NCI-H526 (cell line): ENCODE measurements at places on chromosomes 12 and 14.
A peak's percentile ranks its signal among the peaks of the same experiment; 100 is the strongest.

DNA sequence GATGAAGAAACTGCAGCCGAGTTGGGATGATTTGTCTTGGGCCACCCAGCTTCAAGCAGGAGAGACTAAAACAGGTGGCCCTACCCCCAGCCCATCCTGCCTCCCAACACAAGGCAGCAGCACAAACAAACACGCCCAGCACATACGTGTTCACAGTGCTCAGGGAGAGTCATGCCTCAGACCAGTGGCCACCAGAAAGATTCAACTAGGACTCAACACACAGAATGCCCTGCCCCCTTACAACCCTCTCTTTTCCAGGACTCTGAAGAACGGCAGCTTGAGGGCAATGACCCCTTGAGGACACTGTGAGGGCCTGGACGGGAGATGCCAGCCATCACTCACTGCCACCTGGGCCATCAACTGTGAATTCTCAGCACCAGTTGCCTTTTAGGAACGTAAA is 75.0 kb downstream of the NT5DC3 start:
- no peak for DNase-seq

DNA sequence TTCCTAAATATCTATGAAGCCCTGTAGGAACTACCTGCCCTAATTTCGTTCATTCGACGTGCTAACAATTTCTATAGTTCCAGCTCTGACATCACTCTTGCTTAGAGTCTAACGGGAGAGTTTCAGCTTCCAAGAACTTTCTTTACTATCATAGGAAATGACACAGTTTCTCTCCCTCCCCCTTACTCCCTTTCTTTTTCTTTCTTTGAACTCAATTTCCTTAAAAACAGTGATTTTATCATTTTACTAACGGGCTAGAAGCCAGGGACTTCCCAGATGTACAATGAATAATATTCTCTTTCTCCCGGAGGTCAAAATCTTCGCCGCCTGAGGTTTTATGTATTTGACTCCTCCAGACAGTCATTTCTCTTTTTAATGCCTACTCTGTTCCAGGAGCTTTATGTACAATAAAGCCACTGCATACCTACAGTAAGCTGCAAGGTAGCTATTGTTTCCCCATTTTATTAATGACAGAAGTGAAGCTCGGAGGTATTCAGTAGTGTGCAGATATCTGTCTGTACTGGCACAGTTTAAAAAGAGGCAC is 15.7 kb downstream of the SMCO2 start:
- no peak for DNase-seq

GRCh38 chr12:64466178-64466577 is 14.3 kb downstream of the TBK1 start:
- DNase-seq = no peak

GRCh38 chr12:124233041-124233796 is 61.7 kb upstream of the RFLNA start:
- peak; percentile 14 for DNase-seq

GRCh38 chr14:54253195-54253947 is 143.4 kb upstream of the CDKN3 start:
- DNase-seq = no peak

DNA sequence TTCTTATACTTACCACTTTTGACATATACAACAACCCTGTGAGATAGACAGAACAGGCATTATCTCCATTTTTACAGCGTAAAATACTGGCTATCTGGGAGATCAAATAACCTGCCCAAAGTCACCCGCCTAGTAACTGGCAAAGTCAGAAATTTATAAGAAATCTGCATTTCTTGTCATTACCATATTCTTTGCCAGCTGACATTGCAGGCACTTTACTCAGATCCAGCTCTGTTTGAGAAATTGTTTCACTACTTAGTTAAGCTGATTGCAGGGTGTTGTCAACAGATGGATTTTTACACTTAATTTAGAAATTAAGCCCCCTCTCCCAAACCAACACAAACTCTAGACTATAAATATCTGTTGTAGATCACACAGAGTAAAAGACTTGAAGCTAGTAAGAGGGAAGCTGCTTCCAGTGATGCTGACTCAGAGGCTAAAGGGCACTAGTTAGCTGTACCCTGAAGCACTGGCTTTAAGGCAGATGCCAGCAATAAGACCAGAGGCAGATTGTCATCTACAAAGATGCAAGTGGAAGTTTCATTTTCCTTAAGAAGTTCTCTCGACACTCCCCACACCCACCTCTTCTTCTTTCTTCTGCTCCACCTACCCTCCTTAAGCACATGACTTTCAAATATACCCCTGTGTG is 153.1 kb downstream of the ANO6 start:
- no peak for DNase-seq

DNA sequence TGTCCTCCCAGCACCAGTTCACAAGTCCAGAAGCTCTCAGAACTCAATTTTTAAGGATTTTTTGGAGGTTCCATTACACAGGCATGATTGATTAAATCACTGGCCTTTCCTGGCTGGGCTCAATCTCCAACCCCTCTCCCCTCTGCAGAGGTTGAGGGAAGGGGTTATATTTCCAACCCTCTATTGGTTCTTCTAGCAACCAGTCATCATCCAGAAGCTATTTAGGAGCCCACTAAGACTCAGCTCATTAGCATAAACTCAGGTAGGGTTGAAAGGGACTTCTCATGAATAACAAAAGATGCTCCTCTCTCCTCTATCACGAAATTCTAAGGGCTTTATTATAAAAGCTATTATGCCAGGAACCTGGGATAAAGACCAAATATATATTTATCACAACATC is 41.5 kb downstream of the SPPL3 start:
- no peak for DNase-seq

DNA sequence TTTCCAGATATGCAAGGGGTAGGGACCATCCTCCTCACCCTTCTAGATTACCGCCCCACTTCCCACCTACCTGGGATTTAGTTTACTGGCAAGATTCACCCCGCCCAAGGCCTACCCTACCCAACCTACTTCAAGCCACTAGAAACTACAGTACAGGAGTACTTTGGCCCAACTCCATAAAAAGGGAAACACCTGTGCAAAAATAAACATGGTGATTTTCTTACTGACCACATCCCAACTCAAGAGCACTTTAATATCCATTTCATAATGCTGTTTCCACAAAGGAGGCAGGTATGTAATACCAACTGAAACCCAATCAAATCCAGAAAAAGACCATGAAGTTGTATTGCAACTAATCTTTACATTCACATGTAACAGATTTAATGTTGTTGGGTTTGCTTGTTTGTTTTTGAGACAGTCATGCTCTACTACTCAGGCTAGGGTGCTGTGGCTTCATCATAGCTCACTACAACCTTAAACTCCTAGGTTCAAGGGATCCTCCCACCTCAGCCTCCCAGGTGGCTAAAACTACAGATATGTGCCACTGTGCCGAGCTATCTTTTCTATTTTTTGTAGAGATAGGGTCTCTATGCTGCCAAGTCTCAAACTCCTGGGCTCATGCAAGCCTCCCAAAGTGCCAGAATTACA is 41.7 kb upstream of the RAP1B start:
- no peak for DNase-seq

DNA sequence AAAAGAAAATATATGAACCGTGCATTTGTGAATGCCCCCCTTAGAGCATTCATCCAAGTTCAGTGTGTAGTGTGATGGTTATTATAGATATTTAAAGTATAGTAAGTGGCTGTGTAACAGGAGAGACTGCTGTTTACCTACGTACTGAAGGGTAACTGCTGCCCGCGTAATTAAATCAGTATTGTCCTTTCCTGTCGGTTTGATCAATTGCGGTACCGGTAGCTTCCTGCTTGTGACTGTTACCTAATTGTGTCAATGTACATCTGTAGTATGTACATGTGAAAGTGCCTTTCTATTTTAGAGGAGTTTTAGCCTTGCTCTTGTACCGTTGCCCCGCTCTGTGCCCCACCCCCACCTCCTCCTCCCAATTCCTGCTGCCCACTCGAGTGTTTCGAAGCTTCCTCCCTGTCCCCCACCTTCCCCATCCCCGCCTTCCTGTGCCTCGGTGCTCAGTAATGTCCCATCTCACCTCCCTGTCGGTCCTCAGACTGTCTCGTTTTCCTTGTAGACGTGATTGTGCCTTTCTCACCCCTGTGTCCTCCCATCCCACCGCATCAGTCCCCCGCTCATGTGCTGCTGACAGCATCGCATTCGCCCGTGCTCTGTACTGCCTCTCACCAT is 75.0 kb downstream of the KICS2 start:
- DNase-seq = no peak

- DNase-seq = no peak
These were observed 18.8 kb downstream of the NCKAP5L start for GRCh38 chr12:49809381-49809905.

GRCh38 chr12:104323899-104324298 is 20.4 kb downstream of the EID3 start:
- no peak for DNase-seq

DNA sequence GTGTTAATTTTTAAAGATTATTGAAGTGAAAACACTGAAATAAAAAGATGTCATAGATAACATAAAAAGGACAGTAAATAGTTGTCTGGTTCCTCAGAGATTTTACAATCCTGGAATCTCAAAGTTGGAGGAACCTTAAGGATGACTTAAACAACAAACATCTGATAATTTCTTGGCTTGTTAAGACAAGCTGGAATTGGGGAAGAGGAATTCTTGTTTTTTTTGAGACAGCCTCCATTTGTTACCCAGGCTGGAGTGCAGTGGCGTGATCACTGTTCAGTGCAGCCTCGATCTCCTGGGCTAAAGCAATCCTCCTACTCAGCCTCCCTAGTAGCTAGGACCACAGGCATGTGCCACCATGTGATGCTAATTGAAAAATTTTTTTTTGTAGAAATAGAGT is 2.3 kb downstream of the ZNF410 start:
- no peak for DNase-seq

- no peak for DNase-seq
These were observed 5.4 kb upstream of the GPR84 start for GRCh38 chr12:54369597-54370131.

DNA sequence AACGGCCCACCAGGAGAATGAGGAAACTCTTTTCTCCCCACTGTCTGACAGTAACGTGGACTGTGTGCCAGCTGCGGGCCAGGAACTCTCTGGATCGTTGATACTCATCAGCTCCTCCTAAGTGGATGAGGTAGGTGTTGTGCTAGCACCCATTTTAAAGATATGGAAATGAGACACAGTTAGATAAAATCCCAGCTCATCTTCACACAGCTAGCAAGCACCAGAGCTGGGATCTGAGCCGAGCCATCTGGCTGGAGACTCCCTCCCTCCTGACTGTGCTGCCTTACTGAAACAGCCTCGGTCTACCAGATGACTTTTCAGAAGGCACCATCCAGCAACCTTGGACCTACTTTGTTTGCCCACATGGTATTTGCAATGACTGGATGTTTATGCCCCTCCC is 49.2 kb downstream of the TMEM132D start:
- no peak for DNase-seq

GRCh38 chr12:3195337-3195736 is 118.2 kb downstream of the TSPAN9 start:
- no peak for DNase-seq

DNA sequence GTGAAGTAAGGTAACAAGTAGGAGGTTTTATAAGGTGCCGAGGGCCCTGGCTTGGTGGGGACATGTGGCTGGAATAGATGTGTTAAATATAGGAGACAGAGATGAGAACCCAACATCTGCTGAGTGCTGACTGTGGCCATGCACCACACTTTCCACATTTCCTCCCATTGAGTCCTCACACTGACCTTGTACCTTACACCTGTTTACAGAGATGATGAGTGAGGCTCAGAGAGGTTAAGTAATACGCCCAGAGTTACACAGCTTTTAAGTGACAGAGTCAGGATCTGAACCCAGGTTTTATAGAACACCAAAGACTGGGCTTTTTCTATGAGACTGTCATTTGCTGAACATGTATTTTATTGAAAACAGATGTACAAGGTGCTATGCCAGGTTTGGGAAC is 70.8 kb upstream of the LTA4H start:
- DNase-seq = no peak

- no peak for DNase-seq
These were observed 271.4 kb downstream of the BTG1 start for GRCh38 chr12:91874086-91874865.

DNA sequence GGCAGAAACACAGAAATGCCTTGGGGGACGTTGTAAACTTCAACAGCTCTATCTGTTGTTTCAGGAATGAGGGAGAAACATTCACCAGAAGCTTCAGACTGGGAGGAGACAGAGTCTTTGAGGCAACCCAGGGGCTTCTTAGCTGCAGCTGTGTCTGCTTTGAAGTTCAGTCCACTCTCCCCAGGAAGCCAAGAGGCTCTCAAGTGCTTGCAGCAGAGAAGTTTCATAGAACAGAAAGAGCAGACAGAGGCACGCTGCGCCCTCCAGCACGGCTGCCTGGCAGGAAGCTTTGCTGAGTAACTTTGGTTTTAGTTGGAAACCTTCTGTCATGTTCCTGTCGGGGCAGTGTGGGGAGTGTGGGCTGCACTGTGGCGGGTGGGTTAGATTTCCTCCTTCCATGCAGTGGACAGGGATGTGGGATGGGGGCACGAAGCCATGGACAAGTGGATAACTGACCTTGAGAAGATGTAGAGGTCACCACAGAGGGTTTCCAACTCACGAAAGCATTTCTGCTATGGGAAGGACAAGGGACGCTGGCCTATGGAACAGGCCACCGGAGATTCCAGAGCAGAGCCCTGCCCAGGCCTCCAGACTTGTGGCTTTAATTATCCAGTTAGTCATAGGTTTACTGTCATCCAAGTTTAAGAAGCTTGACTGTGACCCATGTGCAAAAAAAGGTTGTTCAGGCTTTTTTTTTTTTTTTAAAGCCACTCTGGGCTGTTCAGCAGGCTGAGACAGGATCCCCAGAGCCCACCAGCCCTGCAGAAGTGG is 107.7 kb downstream of the ARF6 start:
- no peak for DNase-seq

DNA sequence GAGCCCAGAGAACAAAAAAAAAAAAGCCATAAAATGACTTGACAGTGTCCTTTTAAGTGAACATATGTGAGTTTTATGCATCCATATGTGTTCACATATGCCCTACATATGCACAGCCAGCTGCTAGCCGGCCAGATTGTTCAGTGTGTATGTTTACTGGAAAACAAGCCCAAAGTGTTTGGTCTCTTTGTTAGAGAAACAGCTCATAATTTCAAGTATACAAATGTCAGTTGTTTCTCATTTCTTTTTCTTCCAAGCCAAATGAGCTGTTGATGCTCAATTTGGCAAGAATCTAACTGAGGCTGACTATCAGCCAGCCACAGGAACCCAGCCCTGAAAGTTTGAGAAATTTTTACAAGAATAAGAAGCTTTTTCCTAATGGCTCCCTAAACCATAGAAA is 60.8 kb upstream of the TSPAN8 start:
- DNase-seq = no peak

DNA sequence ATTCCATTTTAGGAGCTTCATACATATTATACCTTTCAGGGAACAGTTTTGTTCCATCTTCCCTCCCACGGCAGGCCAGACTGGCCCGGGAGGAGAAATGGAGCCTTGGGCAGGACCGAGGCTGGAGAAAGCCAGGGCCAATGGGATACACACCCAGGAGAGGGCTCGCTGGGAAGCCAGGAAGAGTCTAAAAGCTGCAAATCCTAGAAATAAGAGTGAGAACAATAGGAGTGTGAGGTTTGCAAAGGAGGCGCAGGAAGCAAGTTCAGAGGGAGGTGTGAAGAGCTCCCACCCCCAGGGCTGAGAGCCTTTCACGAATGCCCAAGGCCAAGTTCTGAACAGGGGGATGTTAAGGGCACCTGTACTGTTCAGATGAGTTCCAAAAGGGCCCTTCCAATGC is 67.5 kb upstream of the CPSF6 start:
- DNase-seq = no peak

- no peak for DNase-seq
These were observed 170.6 kb upstream of the DIO2 start for GRCh38 chr14:80381807-80382363.
